ENCODE measurements at places on chromosomes 1 and 21.
A peak's percentile ranks its signal among the peaks of the same experiment; 100 is the strongest.

DNA sequence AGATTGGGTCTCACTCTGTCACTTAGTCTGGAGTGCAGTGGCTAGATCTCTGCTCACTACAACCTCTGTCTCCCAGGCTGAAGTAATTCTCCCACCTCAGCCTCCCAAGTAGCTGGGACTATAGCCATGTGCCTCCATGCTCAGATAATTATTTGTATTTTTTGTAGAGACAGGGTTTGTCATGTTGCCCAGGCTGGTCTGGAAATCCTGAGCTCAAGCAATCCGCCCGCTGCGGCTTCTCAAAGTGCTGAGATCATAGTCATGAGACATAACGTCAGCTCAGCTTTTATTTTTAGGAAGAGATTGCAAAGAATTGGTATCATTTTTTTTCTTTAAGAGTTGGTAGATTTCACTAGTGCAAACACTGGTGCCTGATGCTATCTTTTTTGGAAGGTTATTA lies 244.9 kb downstream of the DSCAM start:
- DNase-seq, result no peak

DNA sequence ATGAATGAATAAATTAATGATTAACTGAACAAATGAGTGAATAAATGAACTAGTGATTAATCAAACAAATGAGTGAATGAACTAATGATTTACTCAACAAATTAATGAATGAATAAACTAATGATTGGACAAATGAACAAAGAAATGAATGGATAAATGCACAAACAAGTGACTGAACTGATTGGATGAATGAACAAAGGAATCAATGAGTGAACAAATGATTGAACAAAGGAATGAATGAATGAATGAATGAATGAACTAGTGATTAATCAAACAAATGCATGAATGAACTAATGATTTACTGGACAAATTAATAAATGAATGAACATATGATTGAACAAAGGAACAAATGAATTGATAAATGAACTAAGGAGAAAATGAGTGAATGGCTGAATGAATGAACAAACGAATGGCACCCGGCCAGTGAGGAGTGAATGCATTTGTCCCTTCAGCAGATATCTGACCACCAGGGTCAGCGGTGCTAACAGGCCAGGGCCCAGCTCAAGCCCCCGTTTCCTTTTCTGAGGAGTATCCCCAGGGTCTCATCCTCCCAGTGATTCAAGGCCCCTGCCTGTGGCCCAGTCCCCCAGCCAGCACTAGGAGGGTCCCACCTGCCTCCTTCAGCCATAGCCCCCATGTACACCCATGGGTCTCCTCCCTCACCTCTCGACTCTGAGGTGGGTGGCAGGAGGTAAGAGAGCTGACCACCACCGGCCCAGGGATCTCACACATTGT lies 49.9 kb downstream of the WNT9A start:
- no peak for DNase-seq

- no peak for DNase-seq
Observed at GRCh38 chr1:239952348-239953308, 139.1 kb upstream of the FMN2 start.

- peak; percentile 76 for DNase-seq
Observed at GRCh38 chr1:153775458-153776327, 486 bp downstream of the SLC27A3 start.

GRCh38 chr21:41786509-41786987 lies 19.7 kb upstream of the RIPK4 start:
- no peak for DNase-seq

DNA sequence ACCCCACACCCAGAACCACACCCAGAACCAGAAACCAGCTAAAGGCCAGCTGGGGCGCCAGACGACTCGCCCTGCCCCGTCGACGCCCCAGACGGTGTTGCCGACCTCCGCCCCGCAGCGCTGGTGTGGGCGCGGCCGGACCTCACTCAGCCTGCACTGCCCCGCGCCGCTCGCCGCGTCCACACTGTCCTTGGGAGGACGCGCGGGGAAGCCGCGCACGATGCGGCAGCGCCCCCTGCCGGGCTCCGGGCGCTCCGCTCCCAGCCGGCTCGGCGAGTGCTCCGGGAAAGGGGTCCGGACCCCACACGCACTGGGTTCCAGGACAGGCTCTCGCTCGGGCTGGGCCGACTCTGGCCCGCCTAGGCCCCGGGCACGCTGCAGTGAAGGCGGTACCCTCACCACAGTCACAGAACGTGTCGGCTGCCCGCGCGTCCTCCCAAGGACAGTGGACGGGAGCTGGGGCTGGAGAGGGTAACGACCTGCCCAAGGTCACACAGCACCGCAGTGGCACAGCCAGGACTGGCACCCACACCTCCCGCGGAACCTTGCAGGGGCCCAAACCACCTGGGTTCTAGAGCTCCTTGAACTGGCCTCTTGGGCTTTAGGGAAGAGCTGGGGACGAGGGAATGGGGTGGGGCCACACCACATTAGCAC lies 90.2 kb downstream of the DMRTA2 start:
- DNase-seq, result peak; percentile 54

DNA sequence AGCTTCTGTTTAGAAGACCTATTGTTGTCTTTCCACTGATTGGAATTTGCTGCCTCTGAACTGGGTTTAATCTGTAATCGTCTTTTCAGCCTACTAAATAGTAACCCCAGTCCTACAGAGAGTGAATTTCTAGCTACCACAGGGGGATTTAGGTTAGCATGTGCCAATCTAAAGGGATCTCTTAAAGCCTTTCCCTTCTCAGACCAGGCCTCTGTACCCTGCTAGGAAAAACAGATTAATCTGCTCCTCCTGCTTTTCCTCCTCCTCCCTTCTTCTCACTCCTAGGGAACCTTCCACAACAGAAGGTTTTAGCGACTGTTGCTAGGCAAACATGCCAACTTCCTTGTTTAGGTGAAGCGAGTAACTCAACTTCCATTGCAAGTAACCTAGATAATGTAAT lies 1.3 kb upstream of the RC3H1 start:
- DNase-seq, result no peak

DNA sequence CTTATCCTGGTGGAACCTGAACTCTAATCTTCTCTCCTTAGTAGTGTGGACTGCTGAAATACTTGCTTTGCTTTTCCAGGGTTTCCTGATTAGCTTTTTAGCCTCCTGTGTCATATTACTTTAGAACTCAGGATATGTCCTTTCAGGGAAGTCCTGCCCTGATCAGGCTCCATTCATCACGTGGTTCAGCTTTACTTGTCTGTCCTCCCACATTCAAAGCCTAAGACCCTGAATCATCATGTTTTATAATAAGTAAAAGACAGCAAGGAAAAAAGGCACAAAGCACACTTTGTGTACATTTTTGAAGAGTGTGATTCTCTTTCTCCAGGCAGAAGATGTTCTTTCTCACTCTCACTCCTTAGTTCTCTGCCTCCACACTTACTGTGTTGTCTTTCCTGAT lies 70.6 kb downstream of the PATJ start:
- DNase-seq, result no peak

DNA sequence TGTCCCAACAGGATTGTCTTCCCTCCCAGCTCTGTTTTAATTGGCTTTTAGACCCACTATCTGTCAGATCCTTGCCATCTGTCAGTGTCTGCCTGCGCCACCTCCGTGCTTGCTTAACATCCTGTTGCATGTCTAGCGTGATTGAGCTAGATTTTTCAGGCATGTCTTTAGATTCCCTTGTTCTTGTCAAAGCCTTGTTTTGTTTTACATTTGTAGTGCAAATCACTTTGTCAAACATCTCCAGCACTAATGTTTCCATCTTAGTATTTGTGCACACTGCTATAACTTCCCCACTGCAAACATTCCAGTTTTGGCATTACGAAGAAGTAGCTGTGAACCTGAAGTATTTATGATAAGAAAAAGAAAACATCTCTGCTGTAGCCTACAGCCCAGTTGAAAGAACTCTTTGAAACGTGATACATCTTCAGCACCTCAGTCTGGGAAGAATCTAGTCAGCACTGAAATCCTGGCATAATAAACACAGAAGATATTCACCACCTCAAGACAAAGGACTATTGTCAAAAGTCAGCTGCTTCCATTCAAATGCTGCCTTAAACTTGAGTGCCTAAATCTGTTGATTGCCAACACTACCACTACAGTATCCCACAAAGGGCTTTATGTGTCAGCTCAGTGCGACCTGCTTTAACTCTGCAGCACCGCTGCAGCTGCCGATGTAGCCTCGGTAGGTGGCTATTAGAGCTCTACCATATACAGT lies 105.0 kb downstream of the FNBP1L start:
- no peak for DNase-seq

DNA sequence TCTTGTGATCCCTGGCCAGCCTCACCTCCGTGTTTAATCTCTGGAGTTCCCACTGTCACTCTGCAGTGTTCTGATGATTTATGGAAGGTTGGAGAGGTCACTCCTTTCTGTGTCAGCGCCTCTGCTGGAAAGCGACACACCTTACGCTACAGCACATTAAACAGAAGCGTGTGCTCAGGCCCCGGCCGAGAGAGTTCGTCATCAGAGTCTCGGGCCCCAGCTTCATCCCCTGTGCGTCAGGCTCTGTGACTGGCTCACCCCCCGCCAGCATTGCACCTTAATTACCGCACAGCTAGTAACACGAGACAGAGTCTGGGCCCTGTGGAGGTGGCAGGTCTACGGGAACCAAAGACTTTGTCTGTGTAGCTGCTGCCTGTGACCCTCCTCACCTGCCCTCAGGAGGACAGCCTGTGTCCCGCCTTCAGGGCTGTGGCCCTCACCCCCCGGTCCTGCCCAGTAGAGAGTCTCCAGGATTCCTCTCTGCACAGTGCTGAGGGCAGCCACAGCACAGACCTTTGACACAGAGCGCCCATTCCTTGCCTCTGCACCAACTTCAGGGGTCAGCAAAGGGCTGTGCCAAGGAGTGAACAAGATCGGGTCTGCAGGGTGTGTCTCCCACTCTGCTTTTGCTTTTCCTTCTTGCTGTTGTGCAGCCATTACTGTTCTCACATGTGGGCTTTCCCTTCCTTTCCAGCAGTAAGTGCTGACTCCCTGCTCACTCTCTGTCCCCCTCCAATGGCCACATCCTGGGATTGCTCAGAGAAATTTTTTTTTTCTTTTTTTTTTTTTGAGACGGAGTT lies 157.6 kb downstream of the PGBD5 start:
- DNase-seq, result no peak

DNA sequence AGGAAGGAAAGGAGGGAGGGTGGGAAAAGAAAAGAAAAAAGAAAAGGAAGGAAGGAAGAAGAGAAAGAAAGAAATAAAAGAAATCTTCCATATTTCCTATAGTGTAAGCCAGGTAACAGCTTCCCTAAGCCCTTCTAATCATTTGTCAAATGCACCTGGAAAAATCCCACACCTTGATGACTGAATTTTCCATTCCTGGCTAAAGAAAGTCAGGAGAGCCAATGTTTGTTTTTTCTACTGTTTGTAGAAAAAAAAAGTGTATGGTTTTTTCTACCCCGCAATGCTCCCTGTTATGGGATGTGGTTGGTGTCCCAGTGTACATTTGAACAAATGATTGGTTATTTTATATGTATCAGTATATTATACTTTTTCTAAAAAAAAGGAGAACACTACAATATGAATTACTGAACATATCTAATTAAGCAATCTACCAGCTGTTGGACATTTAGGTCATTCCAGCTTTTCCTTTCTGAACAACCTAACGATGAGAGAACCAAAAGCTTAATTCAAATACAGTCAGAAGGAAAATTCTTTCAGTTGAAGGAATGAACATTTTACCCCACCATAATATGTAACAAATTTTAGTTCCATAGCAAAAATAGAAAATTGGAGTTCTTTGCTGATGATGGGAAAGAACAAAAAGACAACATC lies 355.0 kb downstream of the SETD4 start:
- DNase-seq, result no peak

- DNase-seq, result no peak
Observed at GRCh38 chr1:65281846-65282245, 27.5 kb upstream of the DNAJC6 start.

DNA sequence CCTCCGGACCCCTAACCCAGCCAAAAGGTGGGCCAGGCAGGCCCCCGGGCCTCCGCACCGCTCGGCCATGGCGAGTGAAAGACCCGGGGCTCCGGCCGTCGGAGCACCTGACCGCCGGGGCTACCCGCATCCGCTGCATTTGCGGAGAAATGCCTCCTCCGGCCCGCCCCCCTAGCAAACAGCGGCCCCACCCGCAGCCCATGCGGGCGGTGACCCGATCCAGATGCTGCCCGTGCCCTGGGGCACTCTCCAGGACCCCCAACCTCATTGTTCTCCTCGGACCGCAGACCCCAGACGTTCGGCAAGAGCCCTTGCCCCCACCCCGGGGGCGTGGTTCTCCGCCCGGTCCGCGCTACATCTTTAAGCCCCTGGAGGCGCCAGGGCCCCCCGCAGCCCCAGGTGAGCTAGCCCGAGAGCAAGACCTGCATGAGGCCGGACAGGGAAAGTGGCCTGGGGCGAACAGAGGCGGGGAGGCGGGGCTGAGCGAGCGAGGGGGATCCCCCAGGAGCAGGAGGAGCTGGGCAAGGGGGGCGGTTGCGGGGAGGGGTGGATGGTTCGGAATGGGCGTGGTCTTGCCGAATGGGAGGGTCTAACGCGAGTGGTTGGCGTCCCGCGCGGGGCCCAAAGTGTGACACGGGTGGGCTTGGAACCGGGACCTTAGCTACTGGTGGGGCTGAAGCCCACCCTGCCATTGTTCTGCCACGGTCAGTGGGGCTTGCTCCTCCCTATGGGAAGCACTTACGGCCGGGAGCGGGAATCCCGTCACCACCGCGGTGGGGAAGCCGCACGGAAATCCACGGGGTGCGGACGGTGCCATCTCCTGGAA lies 6.3 kb upstream of the CRYBG2 start:
- peak; percentile 62 for DNase-seq

DNA sequence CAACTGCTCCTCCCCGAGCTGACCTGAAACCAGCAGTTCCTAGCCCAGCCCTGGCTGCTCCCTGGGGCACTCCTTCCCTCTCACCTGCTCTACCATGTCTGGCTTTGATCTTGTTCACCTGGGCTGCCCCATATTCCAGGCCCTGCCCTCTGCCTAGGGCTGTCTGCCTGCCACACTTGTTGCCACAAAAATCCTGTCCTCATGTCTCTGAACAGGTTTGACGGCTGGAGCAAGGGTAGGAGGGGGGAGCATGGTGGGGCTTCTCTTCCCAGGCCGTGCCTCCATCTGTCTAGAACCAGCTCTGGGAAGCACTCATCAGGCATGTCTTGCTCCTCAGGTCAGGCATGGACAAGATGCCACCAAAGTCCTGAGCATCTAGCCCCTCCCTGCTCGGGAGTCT lies 44.3 kb upstream of the WNT2B start:
- no peak for DNase-seq

GRCh38 chr1:94090761-94091160 lies 30.2 kb downstream of the ABCA4 start:
- no peak for DNase-seq

- no peak for DNase-seq
Observed at GRCh38 chr21:28823429-28823828, 169.2 kb downstream of the LTN1 start.

- no peak for DNase-seq
Observed at GRCh38 chr1:19007491-19008441, 51.3 kb upstream of the IFFO2 start.

DNA sequence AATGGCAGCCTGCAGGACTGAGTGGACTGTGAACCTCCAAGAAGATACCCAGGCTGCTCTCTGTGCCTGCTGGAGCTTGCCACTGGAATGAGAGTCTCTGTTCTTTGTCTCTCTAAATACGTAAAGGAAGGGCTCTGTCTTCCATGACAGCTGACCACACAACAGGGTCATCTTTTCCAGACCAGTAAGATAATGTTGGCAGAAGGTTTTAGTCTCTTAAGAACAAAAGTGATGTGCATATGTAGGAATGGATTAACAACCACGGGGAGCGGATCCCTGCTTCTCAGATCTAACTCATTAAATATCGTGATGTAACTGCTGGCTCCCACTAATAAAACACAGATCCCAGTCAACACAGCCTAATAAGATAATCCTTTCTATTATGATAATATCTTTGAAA lies 67.5 kb downstream of the MAP10 start:
- DNase-seq, result no peak

Data from activated T-cell treated with anti-CD3 and anti-CD28 coated beads, Interleukin-2, amount 50 U/mL, for 1 hour (primary cell).